Erythroblast (primary cell): ENCODE measurements at places on chromosomes 1 and 21.

DNA sequence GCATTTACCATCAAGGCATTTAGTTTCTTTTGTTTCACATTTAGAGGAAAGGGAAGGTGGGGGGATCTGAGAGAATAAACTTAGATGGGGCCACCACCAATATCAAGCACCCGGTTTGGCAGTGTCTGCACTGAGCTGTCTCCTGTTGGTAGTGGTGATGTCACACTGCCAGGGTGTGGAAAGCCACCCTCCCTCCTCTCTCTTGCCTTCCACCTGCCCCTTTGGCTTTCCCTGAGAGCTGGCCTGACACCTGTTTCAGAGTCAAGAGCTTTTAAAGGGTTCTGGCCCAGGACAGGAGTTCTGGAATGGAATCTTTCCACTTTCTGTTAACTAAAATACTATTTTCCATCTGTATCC, 13.4 kb downstream of the ATF3 start:
- DNase-seq, result no peak

GRCh38 chr1:1954831-1955441, 35.9 kb upstream of the TMEM52 start:
- DNase-seq, result no peak

GRCh38 chr1:85220756-85221201, 20.0 kb upstream of the SYDE2 start:
- no peak for DNase-seq

GRCh38 chr1:178774263-178774662, 49.2 kb downstream of the RALGPS2 start:
- DNase-seq, result peak; percentile 65

DNA sequence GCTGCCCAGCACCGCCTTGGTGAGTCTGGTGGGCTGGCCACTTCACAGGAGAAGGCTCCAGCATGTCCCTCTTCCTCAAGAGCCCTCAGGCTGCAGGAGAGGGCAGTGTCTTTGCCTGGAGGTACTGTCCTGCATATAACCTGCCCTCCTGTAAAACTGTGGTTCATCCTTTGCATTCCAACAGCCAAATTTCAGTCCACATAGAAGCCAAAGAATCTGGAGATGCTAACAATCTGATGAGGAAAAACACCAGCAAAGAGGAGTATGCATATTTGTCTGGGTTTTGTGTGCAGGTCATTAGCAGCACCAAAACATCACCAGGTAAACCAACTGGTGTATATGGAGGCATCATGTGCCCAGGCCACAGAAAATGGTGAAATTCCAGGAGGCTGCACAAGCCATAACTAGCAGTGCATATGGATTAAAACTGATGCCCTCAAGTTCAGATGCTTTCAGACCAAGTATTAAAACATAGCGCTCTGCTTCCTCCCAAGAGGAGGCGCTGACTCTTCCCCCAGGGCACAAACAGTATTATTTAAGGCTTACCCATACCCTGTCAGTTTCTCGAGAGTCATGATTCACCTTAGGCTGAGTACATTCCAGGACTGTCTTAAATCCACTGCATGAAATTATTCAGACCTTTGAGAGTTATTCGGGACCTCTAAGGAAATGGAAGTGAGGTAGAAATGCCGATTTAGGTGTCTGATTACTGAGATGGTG, 150.5 kb upstream of the COA6 start:
- DNase-seq, result no peak

DNA sequence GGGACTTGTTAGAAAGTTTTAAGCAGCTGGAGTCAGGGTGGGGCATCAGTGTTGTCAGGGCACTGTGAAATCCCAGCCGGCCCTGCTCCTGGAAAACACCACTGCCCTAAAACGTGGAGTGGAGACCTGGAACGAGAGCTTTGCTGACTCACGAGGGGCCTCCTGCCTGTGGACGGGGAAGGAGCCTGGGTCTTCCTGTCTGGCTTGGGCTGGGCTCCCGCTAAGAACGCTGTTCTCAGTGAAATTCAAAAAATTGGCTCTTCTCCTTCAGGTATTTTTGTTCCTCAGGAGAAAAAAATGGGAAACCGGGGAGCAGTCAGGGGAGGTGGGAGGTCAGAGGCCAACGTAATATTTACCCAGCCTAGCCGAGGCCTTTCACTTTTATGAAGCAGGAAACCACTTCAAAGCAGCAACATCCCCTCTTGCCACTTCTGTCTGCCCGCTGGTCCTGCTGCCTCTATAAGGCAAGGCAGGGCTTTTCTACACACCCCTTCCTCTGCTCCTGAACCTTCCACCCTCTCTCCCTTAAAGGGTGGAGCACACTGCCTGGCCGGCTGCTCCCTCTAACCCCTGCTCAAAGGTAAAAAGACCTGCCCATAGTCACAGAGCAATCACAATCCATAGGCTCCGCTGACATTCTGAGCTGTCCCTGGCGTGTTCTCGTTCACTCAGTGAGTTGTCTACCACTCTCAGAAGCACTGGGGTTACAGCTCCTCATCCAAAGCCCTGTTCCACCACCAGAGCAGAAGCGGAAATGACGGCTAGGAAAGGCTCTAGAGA, 8.0 kb downstream of the PLXNA2 start:
- peak; percentile 38 for DNase-seq

DNA sequence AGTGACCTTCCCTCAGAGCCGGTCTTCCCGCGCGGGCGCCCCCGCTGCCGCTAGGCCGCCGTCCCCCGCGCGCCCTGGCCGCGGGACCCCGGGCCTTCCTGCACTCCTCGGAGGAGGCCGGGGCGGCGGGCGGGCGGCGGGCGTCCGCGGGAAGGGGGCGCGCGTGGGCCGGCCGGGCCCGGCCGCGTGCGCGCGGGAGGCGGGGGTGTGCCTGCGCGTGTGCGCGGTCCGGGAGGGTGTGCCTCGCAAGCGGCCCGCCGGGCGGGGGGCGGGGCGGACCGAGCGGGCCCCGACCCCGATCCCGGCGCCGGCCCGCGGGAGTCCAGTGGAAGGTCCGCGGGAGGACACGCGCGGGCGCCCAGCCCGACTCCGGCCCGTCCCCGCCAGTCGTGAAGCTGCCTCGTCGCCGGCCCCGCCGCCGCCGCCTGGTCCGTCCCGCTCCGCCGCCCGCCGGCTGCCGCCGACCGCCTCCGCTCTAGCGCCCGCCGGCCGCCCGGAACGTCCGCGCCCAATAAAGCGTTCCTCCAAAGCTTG, 438 bp downstream of the MRPS6 start:
- peak; percentile 81 for DNase-seq

DNA sequence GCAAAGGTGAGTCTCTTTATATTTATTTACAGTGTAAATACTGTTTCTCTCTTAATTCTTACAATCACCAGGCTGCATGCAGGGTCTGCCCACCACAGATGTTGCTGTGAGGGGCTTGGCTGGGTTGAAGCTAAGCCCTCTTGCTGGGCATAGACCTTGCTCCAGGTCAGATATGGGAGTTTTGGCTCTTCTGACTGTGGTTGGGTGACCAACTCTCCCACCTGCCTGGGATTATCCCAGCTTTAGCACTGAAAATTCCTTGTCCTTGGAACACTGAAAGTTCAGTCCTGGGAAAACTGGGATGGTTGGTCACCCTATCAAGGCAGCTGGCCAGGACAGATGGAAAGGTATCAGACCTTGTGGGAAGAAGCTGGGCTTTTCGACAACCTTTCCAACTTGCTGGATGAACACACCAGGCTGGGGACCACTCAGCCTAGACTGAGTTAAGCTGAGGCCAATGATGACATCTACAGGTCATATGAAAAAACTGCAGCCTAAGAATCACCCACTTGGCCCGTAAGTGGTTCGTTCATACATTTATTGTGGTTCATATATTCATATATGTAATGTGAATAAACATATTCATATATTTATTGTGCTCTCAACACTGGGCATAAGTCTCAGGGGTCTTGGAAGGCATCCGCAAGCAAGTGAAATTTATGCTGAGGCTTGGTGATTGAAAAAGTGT, 26.6 kb upstream of the HPDL start:
- peak; percentile 79 for DNase-seq

GRCh38 chr1:168643152-168643551, 66.7 kb downstream of the XCL1 start:
- no peak for DNase-seq

DNA sequence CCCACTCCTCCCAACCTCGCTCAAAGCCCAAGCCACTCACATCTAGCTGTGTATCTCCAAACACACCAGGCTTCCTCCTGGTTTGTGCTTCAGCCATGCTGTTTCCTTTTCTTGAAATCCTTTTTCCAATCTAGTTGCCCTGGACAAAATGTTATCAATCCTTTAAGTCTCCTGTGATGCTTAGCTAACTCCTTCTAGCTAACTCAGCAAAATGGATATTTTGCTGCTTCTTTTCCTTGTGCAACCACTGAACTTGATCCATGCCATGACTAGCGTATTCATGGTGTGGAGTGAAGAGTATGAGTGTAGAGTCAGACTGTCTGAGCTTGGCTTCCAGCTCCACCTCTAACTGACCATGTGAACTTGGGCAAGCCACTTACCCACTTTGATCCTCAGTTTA, 33.9 kb upstream of the FAM78B start:
- no peak for DNase-seq

DNA sequence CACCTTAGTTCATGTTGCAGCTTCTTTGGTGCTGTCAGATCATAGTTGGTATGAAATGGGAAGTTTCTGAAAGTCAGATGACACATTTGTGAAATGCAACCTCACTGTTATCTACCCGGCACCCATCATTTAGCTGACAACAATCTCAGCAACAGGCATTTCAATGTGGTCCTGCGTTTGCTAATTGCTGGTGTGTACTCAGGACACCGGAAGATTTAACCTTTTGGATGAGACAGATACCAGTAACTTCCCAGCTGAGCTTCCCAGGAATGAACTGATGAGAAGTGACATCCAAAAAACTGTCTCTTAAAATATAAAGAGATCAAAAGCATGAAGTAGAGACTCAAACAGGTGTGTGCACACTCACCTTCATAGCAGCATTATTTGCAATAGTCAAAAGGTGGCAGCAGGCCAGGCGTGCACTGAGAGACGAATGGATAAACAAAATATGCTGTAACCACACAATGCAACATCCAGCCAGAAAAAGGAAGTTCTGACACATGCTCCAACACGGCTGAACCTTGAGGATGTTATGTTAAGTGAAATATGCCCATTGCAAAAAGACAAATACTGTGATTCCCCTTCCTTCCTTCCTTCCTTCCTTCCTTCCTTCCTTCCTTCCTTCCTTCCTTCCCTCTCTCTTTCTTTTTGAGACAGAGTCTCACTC, 7.9 kb upstream of the CLDN14 start:
- no peak for DNase-seq

GRCh38 chr1:201806801-201807200, 22.2 kb upstream of the IPO9 start:
- DNase-seq, result no peak

DNA sequence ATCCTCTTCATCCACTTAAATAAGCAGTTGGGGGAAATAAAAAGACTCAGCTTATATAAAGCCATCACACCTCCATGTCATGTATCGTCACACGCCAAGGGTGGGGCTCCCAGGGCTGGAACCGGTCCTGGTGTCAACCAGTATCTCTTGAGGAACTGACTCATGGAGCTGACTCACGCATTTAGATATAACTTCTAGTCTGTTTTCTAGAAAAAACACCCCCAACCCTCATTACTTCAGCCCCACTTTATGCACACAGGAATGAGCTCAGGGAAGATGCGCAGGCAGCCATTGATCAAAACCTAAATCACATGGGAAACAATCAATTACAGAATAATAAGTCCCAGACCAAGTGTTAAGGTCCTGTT, 6.9 kb upstream of the IL22RA1 start:
- peak; percentile 83 for DNase-seq

GRCh38 chr1:58746757-58747156, 37.1 kb downstream of the JUN start:
- DNase-seq, result no peak

DNA sequence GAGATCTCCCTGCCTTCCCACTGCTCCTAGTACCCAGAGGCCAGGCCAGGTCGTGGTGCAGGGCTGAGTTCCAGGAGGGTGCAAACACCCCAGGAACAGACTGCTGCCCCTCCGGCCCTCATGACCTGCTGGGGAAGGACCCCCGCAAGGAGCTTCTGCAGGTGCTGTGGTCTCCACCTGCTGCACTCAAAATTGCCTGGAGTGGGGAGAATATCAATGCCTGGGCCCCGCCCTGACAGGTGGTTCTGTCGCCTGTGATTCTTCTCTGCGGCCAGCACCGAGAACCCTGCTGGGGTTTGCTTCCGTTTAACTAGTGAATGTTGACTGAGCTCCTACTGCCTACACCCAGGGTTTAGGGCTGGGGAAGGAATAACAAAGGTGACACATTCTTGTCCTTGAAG, 2.1 kb upstream of the TFF3 start:
- no peak for DNase-seq

DNA sequence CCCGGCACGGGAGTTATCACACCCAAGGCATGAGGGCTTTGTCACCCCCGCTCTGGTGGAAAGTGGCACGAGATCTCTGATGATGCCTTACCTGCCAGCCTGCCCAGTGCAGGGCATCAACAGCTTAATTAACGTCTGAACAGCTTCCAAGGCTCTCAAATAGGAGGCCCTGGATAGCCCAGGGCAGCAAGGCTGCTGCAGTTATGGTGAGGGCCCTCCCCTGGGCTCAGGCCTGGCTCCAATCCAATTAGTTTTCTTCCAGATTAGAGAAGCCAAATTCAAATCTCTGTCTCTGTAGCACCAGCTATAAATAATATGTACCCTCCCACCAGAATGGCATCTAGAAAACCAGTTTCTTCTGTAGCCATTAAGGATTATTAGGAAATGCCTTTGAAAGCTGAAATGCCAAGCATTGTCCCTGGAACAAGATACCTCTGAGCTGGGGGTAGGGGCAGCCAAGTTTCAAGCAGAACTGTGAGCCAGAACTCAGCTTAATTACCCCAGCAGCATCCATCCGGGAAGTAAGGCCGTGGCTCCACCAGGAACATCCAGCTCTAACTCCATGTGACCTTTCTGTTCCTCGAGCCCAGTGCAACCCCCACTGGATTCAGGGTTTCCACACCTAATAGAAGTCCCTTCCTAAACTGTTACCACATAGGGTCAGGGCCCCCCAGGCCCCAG, 12.5 kb downstream of the QSOX1 start:
- no peak for DNase-seq

GRCh38 chr1:94858276-94858675, 38.1 kb downstream of the SLC44A3 start:
- no peak for DNase-seq

DNA sequence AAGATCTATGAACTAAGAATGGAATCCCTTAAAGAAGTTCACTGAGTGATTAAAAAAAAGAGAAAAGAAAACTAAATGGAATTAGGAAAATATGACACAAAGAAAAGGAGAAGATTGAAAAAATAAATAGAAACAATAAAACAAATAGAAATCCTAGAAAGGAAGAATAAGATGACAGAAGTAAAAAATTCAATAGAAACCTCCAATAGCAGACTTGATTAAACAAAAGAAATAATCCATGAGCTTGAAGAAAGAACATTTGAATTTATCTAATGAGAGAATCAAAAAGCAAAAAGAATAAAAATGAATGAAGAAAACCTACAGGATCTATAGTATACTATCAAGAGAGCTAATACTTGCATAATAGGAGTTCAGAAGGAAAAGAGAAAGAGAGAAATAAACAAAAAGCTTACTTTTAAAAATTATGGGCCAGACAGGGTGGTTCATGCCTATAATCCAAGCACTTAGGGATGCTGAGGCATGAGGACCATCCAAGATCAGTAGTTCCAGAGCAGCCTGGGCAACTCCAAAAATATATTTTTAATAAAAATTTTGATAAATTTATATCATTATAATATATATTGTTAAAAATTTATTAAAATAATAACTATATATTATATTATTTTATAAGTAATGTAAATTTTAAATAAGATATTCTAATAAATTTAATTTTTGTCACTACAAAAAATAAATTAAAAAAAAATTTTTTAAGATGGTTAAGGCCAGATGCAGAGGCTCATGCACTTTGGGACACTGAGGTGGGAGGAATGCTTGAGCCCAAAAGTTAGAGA, 9.4 kb upstream of the VN1R5 start:
- DNase-seq, result no peak

GRCh38 chr1:17061486-17061885, 7.7 kb upstream of the SDHB start:
- DNase-seq, result no peak
